ENCODE measurements at places on chromosomes 5 and 9.

- DNase-seq = no peak
Observed at GRCh38 chr5:137409736-137410135, 89.4 kb downstream of the SPOCK1 start.

- DNase-seq = no peak
Observed at GRCh38 chr9:123497830-123498229, 141.8 kb downstream of the CRB2 start.

DNA sequence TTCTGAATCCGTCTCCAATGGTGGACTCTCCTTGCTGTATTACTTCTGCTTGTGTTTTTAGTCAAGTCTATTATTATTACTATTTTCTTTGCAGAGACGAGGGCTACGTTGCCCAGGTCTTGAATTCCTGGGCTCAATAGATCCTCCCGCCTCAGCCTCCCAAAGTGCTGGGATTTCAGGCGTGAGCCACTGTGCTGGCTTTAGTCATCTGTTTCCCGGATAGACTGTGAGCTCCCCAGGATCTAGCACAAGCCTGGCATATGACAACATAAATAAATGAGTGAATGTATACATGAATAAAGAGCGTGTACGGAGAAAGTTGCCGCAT lies 439 bp upstream of the DDX46 start:
- no peak for DNase-seq

DNA sequence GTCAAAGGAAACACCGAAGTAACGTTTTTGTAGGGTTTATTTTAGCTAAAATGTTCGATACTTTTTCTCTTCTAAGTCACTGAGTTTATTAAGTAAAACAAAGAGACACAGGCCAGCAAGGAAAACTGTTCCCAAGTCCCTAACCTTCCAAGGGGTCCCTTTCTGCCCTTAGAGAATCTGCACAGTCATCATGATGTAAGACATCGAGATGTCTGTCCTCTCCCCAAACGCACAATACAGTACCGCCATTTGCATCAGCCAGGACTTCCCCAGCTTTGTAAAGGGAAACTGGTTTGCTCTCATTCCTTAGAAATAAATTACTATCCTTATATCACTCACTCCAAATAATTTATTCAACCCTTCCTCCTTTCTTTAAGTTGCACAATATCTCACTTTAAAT lies 89.3 kb downstream of the MARCHF11 start:
- no peak for DNase-seq

DNA sequence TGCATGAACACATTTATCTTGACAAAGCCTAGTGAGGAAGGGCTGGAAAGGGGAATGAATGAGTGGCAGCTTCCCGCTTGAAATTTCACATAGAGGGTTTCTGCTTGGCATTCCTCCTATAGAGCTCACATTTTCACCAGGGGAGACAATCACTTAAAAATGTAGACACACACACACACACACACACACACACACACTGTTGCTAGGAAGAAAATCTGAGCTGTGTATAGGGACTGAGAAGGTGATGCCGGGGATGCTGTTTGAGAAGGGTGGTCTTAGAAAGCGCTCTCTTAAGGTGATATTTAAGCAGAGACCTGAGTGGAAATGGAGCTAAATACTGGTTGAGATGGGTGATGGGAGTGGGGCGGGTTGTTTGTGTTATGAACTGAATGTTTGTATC lies 70.4 kb downstream of the LRRC70 start:
- no peak for DNase-seq

GRCh38 chr9:126328407-126328806 lies 1.8 kb downstream of the MVB12B start:
- DNase-seq = no peak

DNA sequence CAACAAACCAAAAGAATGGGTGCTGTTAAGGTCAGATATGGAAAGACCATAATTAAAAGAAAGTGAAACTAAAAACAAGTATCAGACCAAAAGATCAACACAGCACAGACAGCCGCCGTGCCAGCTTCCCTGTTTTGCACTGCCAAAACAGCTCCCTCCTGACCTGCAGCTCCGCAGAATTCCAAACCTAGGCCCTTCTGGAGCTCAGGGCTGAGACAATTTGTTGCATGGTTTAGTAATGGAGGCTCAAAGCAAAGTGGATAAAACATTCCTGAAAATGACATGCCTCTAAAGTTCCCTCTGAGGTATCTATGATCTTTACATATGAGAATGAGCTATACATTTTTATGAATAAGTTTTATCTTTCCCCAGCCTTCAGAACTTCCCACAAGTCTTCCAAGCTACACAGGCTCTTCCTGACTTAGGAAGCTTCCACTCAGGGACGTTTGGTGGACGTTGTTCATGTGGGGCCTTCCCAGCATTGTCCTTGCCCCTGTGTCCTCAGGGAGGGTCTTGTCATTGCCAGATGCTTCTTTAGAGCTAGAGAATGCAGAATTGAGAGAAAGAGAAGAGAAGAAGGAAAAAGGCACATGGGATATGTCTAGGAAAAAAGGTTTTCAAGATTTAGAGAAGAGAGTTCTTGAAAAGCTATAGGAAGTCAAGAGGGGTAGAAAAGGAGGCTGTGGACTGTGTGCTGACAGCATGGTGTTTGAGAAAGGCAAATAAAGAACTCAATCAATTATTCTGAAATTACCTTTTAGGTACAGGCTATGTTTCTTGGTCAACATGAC lies 28.4 kb upstream of the SSBP2 start:
- DNase-seq = no peak

DNA sequence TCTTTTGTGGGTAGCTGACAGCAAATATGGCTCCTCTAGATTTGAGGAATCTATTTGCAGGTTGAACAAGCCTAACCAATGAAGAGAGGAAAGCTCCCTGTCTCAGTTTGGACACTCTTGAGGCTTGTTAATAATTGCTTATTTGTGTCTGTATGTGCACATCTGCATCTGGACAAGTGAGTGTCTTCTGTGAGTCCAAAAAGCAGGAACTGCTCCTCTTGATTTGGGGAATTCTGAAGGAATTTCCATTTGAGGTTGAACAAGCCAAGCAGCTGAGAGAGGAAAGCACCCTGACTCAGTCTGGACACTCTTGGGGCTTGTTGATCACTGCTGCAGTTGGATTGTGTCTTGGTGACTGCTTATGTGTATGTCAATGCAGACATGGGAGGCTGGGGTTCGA lies 211.6 kb downstream of the DTWD2 start:
- no peak for DNase-seq

DNA sequence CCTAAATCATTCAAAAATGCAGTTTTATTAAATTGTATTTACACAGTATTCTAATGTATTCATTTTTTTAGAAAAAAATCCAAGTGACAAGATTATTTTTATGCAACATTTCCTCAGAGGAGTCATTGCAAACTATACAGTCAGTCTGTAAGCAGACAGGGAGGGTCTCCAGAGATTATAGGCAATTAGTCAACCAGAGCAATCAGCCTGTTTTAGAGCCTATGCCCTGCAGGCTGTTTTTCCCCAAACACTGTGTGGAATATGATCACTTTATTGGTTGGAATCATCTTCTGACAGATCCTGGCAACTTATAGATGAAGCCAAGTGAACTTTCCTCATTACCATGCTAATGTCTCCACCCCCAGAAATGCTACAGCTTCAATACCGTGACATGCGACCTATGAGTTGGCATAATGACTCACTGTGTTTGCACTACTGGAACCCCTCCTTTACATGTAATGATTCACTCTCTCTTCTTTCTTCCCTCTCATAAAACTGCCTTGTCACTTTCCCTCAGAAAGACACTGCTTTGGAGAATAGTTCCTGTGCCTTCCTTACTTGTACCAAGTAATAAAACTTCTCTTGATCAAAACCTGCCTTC lies 577.7 kb upstream of the FTMT start:
- DNase-seq = peak; percentile 20

- DNase-seq = no peak
Observed at GRCh38 chr5:71586052-71586940, 844 bp upstream of the MCCC2 start.

DNA sequence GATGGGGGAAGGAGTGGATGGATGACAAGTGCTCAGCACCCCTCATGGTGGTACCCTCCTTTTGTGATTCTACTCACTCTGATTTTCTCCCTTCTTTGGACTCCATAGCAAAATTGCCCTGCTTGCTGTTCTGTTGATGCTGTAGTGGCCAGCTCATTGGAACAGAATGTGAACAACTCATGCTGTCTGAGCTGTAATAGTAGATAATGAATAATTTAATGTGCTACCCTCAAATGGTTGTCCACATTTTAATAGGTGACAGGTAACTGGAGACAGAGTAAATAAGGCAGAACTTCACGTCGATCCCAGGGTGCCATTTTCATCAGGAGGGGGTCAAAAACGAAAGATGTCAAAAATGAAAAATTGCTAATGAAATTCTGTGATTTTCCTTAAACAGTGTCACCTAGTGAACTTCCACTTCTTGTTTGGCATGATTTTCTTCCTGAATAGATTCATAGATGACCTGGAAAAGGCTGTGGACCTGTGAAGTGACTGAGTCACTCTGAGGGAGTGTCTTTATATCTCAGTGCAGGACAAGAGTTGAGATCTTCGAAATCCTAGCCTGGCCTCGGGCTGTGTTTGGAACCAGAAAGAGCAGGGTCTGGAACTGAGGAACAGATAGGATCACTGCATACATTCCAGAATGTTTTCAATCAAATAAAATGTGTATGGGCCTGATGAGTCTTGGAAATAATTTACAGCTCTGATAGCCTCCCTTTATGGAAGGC lies 270.2 kb downstream of the PSAT1 start:
- no peak for DNase-seq

DNA sequence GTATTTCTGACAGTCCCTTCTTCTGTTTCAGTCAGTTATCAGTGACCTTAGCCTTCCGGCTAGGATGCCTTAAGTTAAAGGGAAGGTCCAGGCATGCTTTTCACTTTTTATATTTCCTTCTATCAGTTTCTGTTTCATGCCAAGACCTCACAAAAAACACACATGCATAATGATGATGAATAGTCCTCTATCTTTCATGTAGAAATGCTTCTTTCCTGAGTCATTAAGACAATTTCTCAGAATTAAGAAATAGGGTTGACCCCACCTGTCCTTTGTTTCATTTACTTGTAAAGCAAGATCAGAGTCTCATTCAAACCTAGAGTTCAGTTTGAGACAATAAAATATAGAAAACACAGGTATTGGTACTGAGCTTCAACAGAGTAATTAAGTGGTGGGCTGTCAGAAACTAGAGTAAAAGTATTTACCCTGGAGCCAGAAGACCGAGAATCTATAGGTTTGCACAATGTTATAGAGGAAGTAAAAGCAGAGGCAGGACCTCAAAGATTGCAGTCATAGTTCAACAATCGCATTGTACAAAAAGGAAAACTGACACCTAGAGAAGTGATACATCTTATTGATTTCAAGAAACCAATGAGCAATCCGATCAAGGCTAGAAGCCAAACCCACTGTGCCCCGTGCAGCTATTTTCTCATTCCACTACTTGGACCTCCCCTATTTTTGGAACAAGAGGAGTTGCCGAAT lies 118.7 kb upstream of the PUM3 start:
- no peak for DNase-seq

DNA sequence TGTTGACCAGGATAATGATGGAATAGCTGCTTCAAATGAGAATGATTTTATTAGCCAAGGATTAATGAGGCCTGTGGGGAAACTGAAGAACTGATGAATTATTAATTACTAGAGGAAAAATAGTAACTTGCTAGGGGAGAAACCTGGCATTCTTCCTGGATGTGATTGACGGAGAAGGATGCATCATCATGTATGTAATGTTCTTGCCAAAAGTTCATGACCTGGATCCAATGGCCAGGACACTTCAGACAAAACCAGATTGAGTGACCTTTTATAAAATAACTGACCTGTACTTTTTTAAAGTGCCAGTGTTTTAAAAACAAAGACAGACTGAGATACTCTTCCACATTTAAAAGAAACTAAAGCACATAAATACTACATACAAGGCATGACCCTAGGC lies 23.7 kb downstream of the KIAA1191 start:
- DNase-seq = no peak

DNA sequence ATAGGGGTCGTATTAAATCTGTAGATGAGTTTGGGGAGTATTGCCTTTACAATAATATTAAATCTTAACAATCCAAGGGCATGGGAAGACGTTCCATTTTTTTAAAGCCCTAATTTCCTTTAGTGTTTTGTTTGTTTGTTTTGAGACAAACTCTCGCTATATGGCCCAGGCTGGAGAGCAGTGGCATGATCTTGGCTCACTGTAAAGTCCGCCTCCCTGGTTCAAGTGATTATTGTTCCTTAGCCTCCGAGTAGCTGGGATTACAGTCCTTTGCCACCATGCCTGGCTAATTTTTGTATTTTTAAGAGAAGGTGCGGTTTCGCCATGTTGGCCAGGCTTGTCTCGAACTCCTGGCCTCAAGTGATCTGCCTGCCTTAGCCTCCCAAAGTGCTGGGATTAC lies 19.9 kb downstream of the NIPBL start:
- DNase-seq = no peak

DNA sequence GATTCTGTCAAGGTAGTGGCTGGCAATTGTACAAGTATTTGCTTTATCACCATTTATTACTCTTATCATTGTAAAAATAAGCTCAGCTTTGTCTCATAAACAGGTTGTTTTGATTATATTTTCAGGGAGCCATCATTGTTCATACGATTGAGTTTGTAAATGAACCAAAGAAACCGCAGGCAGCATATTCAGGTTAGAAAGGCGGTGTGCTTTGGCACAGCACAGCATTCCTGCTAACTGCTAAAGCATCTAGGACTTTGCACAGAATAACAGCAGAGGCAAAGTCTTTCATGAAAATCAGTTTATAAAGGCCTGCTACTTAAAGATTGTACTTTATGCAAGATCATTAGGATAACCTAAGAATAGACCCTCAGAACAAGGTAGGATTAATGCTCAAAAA lies 281.5 kb upstream of the SLC24A2 start:
- DNase-seq = peak; percentile 18

DNA sequence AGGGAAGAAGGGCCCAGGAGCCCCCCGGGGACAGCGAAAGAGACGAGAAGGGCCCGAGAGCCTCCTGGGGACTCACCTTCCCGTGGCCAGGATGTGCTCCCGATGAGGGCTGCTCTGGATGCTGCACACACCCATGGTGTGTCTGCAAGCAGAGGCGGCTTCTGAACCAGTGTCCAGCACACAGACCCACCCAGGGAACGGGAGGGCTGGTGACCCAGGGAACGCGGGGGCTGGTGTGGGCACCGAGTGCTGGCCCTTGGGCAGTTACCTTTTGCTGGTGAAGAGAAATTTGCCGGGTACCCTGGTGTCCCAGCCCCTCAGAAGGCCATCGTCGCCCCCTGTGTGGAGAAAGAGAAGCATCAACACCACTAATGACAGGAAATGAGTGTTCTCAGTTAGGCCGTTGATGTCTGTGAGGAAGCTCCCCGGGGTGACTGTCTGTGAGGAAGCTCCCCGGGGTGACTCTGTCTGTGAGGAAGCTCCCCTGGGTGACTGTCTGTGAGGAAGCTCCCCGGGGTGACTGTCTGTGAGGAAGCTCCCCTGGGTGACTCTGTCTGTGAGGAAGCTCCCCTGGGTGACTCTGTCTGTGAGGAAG lies 13.2 kb downstream of the MRPL41 start:
- DNase-seq = no peak

- peak; percentile 84 for DNase-seq
Observed at GRCh38 chr5:56950626-56951125, 1.2 kb downstream of the MIER3 start.

DNA sequence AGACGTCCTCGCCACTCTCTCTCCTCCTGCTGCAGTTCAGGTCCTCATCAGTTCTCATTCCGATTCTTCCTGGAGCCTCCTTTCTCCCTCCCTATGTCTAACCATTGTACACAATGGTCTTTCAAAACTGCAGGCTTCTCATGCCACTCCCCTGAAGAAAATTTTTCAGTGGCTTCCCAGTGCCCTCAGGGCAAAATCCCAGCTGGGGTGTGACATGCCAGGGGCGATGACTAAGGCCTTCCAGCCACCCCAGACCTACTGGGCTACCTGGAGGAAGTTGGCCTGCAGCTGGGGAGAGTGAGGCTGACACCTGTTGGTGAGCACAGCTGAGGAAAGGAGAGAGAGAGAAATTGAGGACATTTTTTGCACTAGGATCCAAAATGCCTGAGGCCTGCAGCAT lies 65.2 kb downstream of the SREK1 start:
- DNase-seq = no peak
